Stimulated activated CD4-positive, alpha-beta T cell treated with anti-CD3 and anti-CD28 coated beads, Interleukin-4, amount 100 ng/mL, for 24 hours (primary cell): ENCODE measurements at places on chromosomes 1 and 21.
A peak's percentile ranks its signal among the peaks of the same experiment; 100 is the strongest.

GRCh38 chr1:110524311-110525248 lies 5.6 kb upstream of the KCNA10 start:
- peak; percentile 56 for DNase-seq

DNA sequence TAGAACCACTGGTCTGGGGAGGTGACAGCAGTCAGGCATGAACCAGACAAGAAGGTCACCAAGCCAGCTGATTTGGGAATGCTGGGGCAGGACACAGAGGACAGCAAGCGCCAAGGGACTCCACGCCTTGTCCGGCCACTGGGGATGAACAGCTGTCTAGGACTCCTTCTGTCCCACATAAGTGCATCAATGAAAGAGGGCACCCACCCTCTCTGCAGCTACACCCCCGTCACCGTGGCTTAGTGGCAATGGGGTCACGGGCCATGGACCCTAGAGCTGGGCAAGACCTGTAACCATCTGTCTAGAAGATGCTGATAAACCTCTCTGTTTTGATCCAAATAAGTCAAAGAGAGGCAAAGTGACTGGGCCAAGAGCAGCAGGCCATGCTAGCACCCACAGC lies 16.8 kb downstream of the UBE2G2 start:
- no peak for DNase-seq

DNA sequence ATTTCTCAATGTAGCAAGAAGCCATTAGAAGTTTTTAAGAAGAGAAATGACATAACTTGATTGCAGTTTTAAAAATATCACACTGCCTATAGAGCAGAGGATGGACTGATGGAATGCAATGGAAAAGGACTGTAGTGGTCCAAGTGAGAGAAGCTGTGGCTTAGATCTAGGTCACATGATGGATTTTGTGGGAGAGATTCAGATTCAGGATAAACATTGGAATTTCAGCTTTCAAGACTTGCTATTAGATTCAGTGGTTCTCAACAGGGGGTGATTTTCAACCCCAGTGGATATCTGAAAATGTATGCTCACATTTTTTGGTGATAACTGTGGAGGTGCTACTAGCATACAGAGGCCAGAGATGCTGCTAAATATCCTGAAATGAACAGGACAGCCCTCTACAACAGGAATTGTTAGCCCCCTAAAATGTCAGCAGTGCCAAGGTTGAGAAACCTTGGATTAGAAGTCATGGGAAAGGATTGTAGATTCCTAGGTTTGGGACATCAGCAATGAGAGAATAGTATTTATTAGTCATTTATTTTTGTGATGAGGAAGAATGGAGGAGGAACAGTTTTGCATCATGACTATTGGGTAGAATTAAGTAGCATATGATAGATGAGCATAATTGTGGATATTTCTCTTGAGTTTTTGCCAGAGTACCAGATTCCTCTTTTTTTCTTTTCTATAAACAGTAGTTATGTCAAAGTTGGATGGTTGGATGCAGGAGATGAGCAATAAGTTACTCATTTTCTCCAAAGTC lies 30.1 kb upstream of the KCNK2 start:
- DNase-seq = no peak

DNA sequence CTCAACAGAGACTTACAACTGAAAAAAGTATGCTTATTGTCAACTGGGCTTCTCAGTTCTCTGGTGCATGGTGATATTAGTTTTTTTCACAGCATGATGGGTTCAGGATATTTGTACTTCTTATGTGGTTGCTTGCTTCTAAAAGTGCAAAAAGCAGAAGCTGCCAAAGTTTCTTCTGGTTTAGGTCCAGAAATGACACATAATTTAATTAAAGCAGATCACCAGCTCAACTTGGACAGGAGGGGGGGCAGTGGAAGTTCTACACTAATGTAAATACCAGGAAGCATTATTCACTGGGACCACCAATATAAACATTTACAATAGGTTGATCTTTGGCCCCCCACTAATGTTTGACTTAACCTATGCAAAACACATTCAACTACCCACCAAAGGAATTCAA lies 354.8 kb upstream of the BRINP3 start:
- DNase-seq = no peak

DNA sequence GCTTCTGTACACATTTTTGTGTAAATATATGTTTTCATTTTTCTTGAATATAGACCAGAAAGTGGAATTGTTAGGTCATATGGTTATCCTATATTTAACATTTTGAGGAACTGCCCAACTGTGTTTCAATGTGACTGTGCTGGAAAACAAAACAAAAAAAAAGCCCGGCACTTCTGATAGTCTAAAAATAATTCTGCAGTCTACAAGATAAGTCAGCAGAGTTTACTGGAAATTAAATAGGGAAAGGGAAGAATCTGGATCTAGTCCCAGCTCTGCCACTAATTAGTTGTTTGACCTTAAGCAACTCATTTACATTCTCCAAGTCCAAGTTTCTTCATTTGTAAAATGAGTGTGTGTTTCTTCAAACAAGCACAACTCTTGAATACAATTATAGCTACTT lies 869.1 kb upstream of the B3GALT2 start:
- no peak for DNase-seq

- no peak for DNase-seq
Measured at GRCh38 chr1:183568176-183569021, 21.9 kb downstream of the NCF2 start.

DNA sequence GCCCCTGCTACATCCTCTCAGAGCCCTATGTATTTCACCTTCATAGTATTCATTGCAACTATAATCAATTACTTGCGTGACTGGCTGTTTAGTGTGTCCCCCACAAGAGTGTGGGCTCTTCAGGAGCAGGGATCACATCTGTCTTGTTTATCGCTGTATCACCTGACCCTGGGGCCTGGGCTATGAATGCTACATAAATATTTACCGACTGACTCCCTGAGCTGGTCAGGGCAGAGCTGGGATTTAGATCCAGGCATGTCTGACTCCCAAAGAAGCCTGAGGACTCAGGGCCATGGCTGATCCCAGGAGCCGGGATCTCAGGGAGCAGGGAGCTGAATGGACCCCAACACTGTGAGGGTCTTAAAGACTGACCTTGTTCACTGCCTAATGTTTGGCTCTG lies 49.7 kb downstream of the AHDC1 start:
- no peak for DNase-seq

DNA sequence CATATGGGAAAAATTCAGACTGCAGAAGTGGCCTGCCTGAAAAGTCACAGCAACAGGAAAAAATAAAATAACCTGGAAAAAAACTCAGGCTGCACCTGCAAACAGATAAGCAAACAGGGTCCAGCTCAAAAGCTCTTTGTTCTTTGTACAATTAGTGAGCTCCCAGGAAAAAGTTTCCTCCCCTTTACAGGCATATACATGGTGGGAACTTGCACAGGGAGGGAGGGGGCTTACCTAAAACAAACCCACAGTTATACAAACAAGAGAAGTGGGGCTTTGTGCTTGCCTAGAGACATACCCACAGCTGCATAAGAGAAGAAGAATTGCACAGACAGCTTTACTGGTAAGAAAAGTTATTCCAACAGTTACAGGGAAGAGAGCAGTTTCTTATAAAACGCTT lies 31.7 kb upstream of the COG2 start:
- no peak for DNase-seq

DNA sequence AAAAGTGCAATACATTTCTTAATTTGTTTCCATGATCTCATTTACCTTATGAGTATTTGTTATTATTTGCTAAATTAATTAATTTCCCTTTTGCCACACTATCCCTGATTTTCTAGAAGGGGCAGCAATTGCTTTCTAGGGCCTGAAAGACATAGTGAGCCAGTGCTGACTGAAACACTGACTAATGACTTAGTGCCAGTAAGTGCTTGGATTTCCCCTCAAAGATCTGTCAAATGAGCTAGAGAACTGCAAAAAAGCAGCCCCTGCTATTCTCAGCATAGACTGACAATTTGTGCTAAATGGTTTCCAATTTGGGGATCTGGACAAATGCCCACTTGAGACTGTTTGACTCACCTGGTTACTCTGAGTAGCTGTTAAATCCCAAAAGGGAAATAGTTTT lies 35.6 kb upstream of the USH2A start:
- DNase-seq = no peak
